ENCODE measurements at places on chromosomes 4 and X.
A peak's percentile ranks its signal among the peaks of the same experiment; 100 is the strongest.

- no peak for DNase-seq
Observed at GRCh38 chr4:85642356-85643100, 167.6 kb downstream of the ARHGAP24 start.

DNA sequence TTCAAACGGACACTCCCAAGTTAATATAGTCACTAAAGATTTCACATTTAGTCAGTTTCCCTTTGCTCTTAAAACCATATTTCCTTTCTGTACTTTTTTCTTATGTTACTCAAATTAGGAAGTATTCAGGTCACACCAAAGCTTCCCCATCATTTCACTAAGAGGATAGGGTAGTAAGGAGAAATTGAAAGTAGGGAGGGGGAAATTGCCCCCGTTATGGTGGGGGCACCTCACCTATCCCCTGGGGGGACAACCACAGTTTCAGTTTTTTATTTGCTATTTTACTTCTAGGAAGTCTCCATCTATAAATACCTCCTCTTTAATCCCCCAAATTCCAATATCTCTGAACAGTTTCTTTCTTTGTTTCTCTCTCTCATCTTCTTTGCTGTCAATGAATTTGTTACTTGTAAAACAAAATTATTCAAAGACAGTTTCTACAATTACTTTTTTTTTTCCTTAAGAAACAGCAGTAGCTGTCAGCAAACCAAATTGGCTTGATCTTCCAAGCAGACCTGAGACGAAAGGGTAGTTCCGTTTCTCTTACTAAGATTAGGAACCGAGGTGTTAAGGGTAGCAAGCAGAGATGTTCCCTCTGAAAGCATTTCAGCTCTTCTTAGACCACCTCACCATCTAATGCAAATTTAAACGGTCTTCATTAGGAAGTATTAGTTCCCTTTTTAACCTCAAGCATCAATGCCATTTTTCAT lies 160.2 kb upstream of the KLF3 start:
- no peak for DNase-seq

GRCh38 chr4:78624048-78624447 lies 72.5 kb downstream of the ANXA3 start:
- DNase-seq: no peak

- no peak for DNase-seq
Observed at GRCh38 chrX:144627947-144628346, 619.4 kb upstream of the SPANXN1 start.

- DNase-seq: no peak
Observed at GRCh38 chr4:5054532-5054931, 3.3 kb downstream of the STK32B start.

- no peak for DNase-seq
Observed at GRCh38 chr4:142474398-142475087, 371.6 kb downstream of the INPP4B start.

DNA sequence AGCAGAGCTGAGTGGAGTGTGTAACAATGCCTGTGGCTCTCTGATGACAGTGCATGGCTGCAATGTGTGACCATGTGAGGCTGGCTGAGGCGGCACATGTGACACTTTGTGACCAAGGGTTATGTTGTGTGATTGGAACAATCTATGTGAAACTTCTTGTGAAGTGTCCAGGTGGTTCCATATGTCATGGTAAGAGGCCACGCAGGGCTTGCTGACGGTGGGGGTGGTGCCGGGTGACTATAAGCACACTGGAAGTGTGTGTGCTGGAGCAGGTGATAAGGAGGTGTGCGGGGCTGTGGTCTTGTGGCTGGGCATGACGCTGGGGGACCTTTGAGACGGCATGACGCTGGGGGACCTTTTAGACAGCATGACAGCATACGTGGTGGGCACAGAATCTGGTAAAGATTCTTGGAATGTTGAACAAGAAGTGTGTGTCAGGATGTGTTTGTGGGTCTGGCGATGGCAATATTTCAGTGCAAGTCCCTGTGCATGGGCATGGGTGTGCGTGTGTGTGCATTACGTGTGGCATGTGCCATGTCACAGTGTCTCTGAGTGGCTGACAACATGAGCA lies 7.4 kb upstream of the HDAC6 start:
- no peak for DNase-seq

- peak; percentile 80 for DNase-seq
Observed at GRCh38 chrX:40012868-40013265, 84.9 kb downstream of the BCOR start.

DNA sequence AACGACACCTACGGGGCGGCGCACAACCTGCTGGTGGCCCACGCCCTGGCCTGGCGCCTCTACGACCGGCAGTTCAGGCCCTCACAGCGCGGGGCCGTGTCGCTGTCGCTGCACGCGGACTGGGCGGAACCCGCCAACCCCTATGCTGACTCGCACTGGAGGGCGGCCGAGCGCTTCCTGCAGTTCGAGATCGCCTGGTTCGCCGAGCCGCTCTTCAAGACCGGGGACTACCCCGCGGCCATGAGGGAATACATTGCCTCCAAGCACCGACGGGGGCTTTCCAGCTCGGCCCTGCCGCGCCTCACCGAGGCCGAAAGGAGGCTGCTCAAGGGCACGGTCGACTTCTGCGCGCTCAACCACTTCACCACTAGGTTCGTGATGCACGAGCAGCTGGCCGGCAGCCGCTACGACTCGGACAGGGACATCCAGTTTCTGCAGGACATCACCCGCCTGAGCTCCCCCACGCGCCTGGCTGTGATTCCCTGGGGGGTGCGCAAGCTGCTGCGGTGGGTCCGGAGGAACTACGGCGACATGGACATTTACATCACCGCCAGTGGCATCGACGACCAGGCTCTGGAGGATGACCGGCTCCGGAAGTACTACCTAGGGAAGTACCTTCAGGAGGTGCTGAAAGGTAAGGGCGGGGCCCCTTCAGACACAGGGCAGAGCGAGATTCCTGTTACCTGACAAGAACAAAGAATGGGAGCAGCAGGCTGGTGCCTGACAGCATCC lies 11.7 kb downstream of the RPL9 start:
- peak; percentile 79 for DNase-seq

DNA sequence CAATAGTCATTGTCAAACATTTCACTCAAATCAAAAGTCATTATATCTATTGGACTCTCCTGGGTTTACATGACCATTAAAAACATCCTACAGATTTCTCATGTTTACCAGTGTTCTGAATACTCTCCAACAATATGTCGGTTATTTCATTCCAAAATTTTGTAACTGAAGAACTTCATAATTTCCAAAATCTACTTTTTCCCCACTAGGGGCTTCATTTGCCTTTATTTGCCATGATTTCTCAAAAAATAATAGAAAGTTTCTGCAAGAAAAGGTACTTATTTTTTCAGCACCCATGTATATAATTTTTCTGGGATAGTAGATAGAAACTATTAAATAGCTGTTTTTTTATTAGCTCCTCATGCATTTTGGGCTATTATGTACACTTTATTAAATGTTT lies 49.0 kb downstream of the PRDM5 start:
- DNase-seq: no peak

- DNase-seq: no peak
Observed at GRCh38 chr4:54852054-54852453, 194.3 kb downstream of the KIT start.

- no peak for DNase-seq
Observed at GRCh38 chr4:156705311-156705710, 266.3 kb downstream of the PDGFC start.

DNA sequence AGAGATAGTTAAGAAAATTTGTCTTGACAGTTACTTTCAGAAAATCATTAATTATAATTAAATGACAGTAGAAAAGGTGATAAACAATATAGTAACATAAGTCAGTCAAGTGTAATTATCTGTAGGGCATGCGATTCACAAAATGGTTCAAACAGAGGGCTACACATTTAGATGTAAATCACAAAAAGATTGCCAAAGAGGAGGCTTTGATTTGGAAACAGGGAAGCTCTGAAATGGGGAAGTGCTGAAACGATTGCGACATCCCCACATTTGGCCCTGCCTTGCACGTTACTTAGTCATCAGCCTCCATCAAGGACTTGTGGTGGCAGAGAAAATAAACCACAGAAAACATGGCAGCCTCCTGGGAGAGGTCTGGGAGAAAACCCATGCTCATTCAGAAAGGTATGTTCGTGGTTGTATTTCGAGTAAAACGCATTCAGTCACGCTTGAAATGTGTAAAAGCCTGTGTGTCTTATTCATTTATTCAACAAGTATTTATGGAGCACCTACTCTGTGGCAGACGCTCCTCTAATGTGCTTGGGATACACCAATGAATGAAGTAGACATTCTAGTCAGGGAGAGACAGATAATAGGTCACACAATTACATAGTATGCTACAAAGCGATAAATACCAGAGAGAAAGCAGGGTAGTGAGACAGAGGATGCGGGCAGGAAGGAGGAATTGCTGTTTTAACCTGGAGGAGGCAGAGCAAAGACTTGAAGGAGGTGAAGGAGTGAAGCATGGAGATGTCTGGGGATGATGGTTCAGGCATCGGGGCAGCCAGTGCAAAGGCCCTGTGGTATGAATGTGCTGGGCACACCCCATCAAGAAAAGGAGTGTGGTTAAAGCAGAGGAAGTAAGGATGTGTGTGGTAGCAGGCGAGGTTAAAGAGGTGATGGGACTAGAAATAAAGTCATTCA lies 7.8 kb downstream of the RBM47 start:
- DNase-seq: no peak

GRCh38 chr4:20698382-20698781 lies 1.9 kb upstream of the PACRGL start:
- DNase-seq: no peak

DNA sequence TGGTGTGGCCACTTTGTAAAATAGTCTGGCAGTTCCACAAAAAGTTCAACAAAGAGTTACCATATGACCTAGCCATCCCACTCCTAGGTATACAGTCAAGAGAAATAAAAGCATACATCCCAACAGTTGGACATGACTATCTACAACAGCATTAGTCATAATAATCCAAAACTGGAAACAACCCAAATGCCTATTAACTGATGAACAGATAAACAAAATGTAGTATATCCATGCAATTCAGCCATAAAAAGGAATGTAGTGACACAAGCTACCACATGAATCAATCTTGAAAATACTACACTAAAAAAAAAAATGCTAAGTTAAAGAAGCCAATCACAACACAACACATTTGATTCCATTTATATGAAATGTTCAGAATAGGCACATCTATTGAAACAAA lies 16.1 kb downstream of the MED14 start:
- DNase-seq: no peak

- DNase-seq: peak; percentile 69
Observed at GRCh38 chrX:120560405-120560841, 339 bp downstream of the CUL4B start.

- no peak for DNase-seq
Observed at GRCh38 chr4:87081826-87082225, 138.6 kb downstream of the KLHL8 start.

- no peak for DNase-seq
Observed at GRCh38 chr4:99755223-99755944, 61.2 kb upstream of the DAPP1 start.

GRCh38 chr4:53424280-53424679 lies 46.8 kb downstream of the FIP1L1 start:
- no peak for DNase-seq

All from activated CD8-positive, alpha-beta memory T cell treated with anti-CD3 and anti-CD28 coated beads for 24 hours (primary cell).